Iris pigment epithelial cell (primary cell): ENCODE measurements at places on chromosomes 6 and 20.

- DNase-seq = peak; percentile 63
Measured at GRCh38 chr6:108492131-108492766, 68.5 kb upstream of the FOXO3 start.

GRCh38 chr6:148464319-148465010, 121.8 kb downstream of the SASH1 start:
- DNase-seq = peak; percentile 74

DNA sequence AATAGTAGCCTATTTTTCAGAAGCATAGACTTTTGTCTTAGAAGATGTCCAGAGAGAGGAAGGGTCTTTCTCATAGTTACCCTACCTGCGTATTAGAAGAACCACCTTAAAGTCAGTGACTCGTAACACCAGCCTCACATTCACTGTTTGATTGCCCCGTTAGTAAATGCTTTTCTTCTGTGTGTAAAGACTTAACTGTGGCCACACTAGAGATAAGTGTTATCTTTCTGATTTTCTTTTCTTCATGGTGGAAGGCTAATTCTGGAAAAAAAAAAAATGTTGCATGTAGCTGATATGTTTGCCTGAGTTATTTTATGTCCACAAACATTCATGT, 83.9 kb downstream of the SAMD3 start:
- no peak for DNase-seq

GRCh38 chr6:2988426-2989331, 11.0 kb upstream of the NQO2 start:
- DNase-seq = peak; percentile 91

DNA sequence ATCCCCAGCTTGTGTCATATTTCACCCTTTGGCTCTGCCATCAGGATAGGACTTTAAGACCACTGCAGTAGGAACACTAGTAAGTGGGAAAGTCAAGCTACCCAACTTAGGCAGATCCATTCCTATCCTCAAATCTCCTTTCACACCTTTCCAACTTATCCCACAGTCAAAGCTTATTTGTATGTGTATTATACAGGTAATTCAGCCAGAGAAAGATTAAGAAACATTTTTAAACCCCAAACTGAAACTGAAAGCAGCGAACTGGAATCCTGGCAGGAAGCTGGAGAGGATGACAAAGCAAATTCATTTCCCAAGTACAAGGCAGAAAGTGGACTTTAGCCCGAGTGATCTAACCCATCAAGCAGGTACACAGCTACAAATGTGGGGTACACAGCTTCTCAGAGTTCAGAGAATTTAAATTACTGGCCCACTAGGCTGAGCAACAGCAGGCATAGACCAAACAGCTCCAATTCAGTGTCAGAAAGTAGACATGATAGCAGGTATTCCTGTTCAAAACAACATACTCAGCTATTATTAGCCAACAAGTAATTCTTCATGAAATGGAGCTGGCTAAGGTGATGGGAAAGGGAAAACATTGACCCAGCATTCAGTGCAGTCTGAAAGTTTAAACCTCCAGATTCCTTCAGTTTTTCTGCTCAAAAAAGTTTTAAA, 39.1 kb downstream of the ILRUN start:
- peak; percentile 90 for DNase-seq

DNA sequence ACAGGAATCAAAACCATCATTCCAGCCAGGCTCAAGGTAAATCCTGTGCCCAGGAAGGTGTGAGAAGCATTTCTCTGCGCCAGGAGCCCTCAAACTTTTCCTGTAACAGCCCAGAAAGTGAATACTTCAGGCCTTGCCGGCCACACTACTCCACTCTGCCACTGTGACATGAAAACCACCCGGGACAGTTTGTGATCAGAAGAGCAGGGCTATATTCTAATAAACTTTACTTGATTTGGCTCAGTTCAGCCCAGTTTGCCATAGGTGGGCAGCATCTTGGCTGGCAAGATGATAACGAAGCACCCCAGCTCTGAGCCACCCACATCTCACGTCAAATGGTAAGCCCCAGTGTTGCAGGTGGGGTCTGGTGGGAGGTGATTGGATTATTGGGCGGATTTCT, 249.4 kb downstream of the DLL1 start:
- DNase-seq = no peak

GRCh38 chr6:113375950-113376846, 480.9 kb upstream of the MARCKS start:
- DNase-seq = peak; percentile 82

DNA sequence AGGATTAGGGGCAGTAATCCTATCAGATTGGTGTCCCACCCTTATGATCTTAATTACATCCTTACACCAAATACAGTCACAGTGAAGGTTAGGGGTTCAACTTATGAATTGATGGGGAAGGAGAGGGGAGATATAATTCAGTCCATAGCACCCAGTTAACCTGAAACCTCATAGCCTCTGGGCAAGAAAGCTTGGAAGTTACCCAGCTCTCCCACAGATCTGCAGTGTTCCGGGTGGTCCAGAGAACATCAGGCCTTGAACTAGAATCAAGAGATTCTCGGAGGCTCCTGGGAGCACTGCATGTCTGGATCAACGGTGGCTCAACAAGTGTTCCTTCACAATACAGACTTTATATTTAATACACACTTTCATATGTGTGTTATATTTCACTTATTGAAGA, 392.6 kb upstream of the MARCKS start:
- no peak for DNase-seq

DNA sequence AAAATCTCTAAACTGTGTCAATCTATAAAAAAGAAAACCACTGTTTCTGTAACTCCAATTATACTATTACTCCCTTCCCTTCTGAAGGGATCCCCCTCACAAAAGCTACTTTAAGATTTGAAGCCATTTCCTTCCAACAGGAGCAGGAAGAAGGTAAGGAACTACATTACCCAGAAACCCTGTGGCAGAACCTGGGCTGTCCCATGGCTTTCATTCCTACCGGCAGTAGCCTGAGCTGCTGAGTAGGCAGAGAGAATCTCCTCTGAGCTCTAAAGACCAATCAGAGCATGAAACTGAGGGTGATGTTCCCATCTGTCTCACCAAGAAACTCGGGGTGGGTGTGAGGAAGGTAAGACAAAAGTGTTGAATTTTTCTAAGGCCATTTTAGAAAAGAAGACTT, 108.0 kb upstream of the LRFN2 start:
- peak; percentile 3 for DNase-seq

- peak; percentile 88 for DNase-seq
Measured at GRCh38 chr20:17836303-17836861, 132.2 kb downstream of the SNX5 start.

- no peak for DNase-seq
Measured at GRCh38 chr6:42339991-42340401, 111.7 kb downstream of the TRERF1 start.

DNA sequence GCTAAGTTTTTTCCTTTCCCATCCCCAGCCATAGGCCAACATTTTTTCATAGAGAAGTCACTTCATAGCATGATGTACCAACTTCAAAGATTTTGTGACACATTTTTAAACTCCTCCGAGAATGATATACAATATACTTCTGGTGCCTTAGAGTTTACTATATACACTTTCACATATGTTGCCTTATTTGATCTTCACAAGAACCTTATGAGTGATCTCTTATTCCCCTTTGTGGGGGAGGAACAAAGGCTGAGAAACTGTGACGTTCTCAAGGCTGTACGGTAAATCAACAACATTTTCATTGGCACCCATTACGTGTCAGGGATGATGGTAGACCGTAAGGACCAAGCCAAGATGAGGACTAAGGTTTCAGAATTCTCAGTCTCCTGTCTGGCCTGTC, 130.0 kb downstream of the RFPL4B start:
- DNase-seq = no peak

GRCh38 chr6:13769034-13769654, 45.2 kb downstream of the MCUR1 start:
- DNase-seq = no peak

DNA sequence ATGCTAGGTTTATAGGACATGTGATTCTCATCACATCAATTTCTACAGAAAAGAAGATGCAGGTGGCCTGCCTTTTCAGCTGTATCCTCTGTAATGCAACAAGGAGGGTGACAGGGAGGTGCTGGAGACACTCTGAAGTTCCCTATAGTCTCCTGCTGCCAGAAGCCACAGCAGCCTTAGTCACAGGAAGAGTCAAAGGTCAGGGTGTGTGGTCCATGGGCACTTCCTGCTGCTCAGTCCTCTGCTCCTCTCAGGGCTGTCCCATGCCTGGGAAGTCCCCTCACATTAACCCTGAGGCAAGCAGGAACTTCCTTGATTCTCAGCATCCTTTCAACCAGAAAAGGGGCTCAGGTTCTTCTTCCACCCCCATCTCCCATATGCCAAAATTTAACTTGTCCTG, 144.8 kb upstream of the FOXA2 start:
- DNase-seq = no peak

GRCh38 chr6:109197061-109197460, 101.8 kb downstream of the CEP57L1 start:
- no peak for DNase-seq

DNA sequence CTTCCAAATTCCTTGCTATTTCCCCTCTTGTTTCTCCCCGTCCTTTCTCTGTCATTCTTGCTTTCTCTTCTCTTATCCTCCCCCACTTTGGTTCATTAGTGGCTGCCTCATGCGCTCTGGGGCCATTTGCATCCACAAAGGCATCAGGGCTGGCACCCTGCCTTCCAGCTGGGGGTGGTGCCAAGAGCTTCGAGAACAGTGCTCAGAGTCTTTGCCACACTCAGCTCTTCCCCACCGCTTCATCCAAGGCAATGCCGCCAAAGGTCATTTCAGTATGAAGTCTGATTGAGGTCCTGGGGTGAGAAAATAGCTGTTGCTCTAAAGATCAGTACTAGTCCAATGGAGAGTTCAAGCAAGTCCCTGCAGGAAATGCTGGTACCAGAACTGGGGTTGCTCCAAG, 22.7 kb downstream of the OLIG3 start:
- no peak for DNase-seq

DNA sequence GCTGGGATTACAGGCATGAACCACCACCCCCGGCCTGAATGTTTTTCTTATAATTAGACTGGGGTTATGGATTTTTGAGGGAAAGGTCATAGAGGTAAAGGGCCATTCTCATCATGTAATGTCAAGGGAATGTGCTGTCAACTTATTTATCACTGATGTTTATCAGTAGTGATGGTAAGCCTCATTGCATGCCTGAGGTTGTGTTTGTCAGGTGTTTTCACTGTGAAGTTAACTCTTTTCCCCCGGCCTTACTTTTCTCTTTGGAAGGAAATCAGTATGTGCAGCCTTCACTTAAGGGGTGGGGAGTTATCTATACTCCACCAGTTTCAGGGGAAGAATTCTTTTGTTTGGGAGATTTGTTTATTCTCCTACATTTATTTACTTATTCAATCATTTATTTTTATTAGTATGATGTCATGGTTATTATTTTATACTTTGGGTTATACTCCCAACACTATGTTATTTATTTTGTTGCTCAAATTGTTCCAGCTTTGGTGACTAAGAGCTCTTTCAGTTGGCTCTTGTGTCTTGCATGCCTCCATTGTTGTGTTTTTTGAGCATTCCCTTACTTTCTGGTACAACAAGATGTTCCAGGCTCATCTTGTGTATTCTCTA, 2.8 kb upstream of the SLC17A5 start:
- no peak for DNase-seq

- DNase-seq = no peak
Measured at GRCh38 chr6:1181939-1182605, 129.8 kb upstream of the FOXQ1 start.

GRCh38 chr20:57361517-57361916, 10.5 kb downstream of the RAE1 start:
- peak; percentile 79 for DNase-seq

DNA sequence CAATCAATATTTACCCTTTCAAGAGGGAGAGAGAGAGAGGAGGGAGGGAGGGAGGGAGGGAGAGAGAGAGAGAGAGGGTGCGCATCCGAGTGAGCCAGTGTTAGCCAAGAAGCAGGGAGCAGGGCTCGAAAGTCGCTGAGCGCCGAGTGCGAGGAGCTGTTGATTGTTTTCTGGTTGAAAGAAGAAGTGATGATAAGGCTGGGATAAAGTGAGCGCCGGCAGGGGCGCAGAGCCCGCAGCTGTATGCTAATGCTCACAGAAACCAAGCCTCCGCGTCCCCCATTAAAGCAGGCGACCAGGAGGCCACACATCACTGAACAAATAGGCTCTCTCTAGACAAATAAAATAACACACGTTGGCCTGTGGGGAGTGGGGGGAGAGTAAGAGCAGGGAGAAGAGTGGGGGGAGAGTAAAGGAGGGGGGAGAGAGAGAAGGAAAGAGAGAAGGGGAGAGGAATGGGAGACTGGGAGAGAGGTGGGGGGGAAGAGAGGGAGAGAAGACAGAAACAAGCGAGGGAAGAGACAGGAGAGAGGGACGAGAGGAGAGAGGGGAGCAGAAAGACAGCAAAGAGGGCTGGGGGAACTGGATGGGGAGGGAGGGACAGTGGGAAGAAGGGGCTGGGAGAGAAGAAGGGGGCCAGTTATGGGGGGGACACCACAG, 5.0 kb upstream of the INSM1 start:
- DNase-seq = no peak

DNA sequence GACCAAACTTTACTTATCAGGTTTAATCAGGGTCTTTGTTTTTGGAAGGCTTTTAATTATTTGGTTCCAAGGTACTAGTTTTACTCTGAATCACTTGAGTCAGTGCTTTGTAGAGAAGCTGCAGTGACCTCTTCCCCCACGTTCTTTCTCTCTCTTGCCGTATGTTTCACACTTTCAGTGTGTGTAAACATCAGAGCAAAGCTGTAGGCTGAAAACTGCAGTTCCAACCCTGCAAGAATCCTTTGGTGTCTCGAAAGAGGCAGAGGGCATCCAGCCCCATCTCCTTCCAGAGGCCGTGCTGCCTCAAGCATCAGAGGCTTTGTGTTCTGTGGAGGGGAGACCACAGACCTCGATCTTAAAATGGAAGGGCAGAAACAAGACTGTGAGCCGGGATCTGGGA, 42.1 kb downstream of the CFAP61 start:
- DNase-seq = no peak

DNA sequence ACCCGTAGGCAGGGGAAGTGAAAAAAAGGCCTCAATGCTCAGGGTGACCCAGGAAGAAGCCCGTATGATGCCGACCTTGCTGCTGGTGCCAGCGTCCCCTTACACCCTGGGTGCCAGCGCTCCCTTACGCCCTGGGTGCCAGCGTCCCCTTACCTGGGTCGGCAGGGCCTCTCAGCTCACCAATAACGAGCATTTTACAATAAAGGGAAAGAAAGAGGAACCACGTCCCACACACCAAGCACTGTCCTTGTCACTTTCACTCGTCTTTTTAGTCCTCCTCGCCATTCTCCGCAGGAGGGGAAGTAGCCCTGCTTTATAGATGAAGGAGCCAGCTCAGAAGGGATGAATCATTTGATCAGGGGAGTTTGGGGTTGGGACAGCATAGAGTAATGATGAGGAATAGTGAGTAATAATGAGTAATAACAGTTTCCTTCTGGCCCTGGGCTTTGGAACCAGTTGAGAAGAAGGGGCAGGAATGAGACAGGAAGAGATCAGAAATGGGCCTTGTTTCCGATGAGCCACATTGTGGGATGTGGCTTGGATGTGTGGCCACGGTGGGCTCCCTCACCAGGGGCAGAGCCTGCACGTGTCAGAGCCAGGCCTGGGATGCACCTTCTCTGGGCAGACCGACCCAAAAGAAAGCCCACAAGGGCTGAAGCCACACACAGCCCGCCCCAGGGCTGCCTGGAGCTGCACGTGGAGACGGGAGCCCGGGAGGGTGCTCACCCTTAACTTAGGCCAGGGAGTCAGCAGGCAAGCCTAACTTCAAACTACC, 75.7 kb downstream of the SYNJ2 start:
- peak; percentile 94 for DNase-seq

GRCh38 chr6:27503436-27504030, 30.6 kb upstream of the ZNF184 start:
- peak; percentile 68 for DNase-seq

GRCh38 chr6:27873021-27873940, 38.9 kb downstream of the OR2B2 start:
- DNase-seq = peak; percentile 70
